ENCODE measurements at places on chromosomes 2 and 18. TPM values are rescaled to one million over a fixed set of nuclear protein-coding genes. Genes with fewer than 3 reads are reported as not detected.

DNA sequence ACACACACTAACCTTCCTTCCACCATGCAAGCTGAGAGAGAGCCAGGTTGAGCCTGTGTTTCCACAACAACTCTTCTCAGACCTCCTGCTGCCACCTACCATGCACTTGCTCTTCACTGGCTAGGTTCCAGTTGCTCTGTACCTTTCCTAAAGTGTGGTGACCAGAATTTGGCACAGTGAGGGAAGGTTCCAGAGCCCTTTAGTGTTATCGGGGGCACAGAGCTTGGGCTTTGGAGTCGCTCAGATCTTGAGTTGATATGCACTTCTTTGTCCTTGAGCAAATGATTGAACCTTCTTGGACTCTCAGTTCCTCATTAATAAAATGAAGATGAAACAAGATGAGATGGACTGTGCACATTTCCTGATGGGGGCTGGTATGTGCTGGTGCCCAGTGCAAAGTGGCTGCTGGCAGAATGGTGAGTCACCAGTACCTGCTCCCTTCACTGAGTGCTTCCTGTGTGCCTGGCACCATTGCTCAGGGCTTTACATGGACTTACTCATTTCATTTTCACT is 47.1 kb downstream of the NEDD4L start:
- peaks cover 29% of the 10 kb centered on the region for H3K36me3 ChIP-seq
- H3K4me3 ChIP-seq, result no peak overlapping the region
- DNase-seq, result no peak
- peak overlapping the region; percentile 50 for H3K27ac ChIP-seq

GRCh38 chr2:208064220-208064961 is 39.1 kb upstream of the PLEKHM3 start:
- peaks cover 6% of the 10 kb centered on the region for H3K27me3 ChIP-seq
- H3K36me3 ChIP-seq, result no peaks in the 10 kb centered on the region
- DNase-seq, result no peak
- H3K4me1 ChIP-seq, result no peaks in the 10 kb centered on the region
- no peak overlapping the region for H3K27ac ChIP-seq

DNA sequence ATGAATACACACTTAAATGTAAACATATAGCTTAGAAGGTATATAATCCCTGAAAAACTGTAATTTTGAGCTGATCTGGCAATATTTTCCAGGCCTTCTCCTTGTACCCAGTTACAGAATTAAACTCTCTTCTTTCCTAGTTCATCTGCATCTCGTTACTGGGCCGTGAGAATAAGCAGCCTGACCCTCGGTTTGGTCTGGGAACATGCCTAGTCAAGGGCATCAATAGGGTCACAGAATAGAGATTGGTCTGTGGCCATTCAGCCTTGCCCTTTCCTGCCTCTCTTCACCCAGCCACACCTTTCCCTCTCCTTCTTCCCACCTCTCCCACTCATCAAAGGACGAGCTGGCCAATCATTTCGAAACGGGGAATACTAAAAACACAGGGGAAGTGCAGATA is 27.3 kb downstream of the SULT1C2 start:
- no peaks in the 10 kb centered on the region for H3K27me3 ChIP-seq
- no peak for DNase-seq
- no peak overlapping the region for H3K4me3 ChIP-seq
- H3K27ac ChIP-seq, result peak overlapping the region; percentile 99
- peaks cover 19% of the 10 kb centered on the region for H3K36me3 ChIP-seq

DNA sequence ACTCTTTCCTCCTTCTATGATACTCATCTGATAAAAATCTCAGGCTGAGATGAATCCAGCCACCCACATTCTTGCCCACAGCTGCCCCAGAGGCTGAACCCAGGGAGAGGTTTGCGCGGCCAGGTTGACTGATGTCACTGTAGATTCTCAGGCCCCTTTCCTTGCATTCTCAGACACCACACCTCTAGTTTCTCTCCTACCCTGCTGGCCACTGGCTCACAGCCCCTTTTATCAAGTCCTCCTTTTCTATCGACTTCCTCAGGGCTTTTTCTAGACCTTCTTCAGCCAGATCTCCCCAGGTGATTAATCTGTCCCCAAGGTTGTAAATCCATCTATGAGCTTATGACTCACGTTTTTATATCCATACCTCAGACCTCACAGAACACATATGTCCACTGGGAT is 99.8 kb downstream of the TACR1 start:
- no peak overlapping the region for H3K4me3 ChIP-seq
- peaks cover 10% of the 10 kb centered on the region for H3K4me1 ChIP-seq
- no peak overlapping the region for H3K27ac ChIP-seq
- peaks cover 10% of the 10 kb centered on the region for H3K27me3 ChIP-seq
- no peak for DNase-seq
- no peaks in the 10 kb centered on the region for H3K36me3 ChIP-seq

- no peaks in the 10 kb centered on the region for H3K4me1 ChIP-seq
- H3K27ac ChIP-seq, result no peak overlapping the region
- H3K27me3 ChIP-seq, result no peaks in the 10 kb centered on the region
Observed at GRCh38 chr18:69839497-69839896, 108.2 kb downstream of the CD226 start.

DNA sequence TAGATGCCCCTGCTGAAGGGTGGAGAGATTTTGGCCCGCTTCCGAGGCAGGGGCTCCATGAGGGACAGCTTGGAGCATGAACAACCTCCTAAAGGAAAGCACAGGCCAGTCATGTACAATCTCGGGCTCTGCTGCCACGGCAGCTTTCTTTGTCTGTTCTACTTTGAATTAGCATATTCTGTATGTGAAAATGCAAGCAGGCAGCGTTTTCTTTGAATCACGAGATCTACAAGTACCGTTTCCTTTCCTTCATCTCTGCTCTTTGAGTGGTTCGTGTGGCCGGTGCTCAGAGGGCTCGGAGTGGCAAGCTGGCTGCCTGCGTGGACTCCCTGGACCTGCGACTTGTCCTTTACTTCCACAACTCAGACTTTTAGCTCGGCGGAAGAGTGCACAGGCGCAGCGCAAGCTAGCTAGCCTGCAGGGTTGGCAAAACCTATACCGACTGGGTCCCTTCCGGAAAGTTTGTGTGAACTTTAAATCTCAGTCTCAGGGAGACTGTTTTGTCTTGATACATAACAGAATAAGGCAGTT is 6.9 kb downstream of the TWIST2 start:
- peaks cover 67% of the 10 kb centered on the region for H3K27me3 ChIP-seq
- no peak overlapping the region for H3K27ac ChIP-seq
- H3K36me3 ChIP-seq, result no peaks in the 10 kb centered on the region

DNA sequence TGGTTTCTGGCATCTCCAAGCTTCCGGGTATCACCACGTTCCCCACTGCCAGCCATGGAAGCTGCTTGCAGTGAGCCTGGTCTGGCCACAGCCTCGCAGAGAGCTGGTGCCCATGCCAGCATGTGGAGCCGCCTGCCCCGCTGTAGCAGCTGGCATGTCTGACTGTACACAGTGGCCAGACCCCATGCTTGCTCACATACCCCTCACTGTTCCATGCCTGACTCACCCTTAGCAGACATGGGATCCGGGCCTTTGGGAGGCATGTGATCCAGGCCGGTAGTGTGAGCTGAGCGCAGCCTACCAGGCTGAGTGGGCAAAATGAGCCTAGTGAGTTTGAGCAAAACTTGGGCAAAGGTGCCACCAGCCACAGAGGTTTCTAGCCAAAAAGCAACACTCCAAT is 18.8 kb upstream of the RPRD1A start:
- H3K27ac ChIP-seq, result no peak overlapping the region
- H3K36me3 ChIP-seq, result no peaks in the 10 kb centered on the region
- H3K4me3 ChIP-seq, result no peak overlapping the region
- no peaks in the 10 kb centered on the region for H3K27me3 ChIP-seq

DNA sequence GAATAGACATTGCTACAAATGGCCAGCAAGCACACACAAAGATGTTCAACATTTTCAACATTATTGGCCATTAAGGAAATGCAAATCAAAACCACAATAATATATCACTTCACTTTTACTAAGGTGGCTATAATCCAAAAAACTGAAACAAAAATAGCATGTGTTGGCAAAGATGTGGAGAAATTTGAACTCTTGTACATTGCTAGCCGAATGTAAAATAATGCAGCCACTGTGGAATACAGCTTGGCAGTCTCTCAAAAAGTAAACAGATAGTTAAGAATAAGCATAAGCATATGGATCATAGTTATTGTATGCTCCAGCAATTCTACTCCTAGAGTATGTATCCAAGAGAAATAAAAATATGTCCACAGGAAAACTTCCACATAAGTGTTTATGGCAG is 192.5 kb downstream of the EN1 start:
- no peaks in the 10 kb centered on the region for H3K4me1 ChIP-seq
- peaks cover 2% of the 10 kb centered on the region for H3K27me3 ChIP-seq
- no peak overlapping the region for H3K4me3 ChIP-seq
- H3K36me3 ChIP-seq, result peaks cover 3% of the 10 kb centered on the region
- DNase-seq, result no peak

- peaks cover 3% of the 10 kb centered on the region for H3K4me1 ChIP-seq
- H3K36me3 ChIP-seq, result no peaks in the 10 kb centered on the region
- no peak overlapping the region for H3K27ac ChIP-seq
Observed at GRCh38 chr2:217775920-217776503, 226.8 kb downstream of the TNS1 start.

- no peaks in the 10 kb centered on the region for H3K36me3 ChIP-seq
- no peaks in the 10 kb centered on the region for H3K4me1 ChIP-seq
- no peak overlapping the region for H3K4me3 ChIP-seq
- H3K27ac ChIP-seq, result no peak overlapping the region
- peaks cover 27% of the 10 kb centered on the region for H3K27me3 ChIP-seq
Observed at GRCh38 chr2:26429779-26430578, 28.3 kb downstream of the DRC1 start.

GRCh38 chr18:35084494-35085449 is 43.6 kb downstream of the MAPRE2 start:
- no peak overlapping the region for H3K4me3 ChIP-seq
- H3K27me3 ChIP-seq, result no peaks in the 10 kb centered on the region
- H3K27ac ChIP-seq, result no peak overlapping the region
- H3K36me3 ChIP-seq, result peaks cover 7% of the 10 kb centered on the region
- DNase-seq, result no peak

DNA sequence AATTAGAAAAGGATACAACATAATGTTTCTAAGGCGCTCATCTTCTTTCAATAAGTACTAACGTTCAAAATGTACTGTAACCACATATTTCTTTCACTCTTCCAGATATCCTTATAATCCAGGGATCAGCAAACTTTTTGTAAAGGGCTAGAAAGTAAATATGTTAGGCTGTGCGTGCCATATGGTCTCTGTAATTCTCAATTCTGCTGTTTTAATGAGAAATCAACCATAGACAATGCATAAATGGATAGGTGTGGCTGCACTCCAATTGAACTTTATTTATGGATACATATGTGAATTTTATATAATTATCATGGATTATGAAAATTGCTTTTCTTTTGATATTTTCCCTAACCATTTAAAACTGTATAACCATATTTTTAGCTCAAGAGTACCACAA is 459.4 kb downstream of the EPHA4 start:
- no peak overlapping the region for H3K4me3 ChIP-seq
- H3K4me1 ChIP-seq, result peaks cover 1% of the 10 kb centered on the region
- DNase-seq, result no peak
- H3K36me3 ChIP-seq, result no peaks in the 10 kb centered on the region
- peaks cover 4% of the 10 kb centered on the region for H3K27me3 ChIP-seq
- H3K27ac ChIP-seq, result no peak overlapping the region

DNA sequence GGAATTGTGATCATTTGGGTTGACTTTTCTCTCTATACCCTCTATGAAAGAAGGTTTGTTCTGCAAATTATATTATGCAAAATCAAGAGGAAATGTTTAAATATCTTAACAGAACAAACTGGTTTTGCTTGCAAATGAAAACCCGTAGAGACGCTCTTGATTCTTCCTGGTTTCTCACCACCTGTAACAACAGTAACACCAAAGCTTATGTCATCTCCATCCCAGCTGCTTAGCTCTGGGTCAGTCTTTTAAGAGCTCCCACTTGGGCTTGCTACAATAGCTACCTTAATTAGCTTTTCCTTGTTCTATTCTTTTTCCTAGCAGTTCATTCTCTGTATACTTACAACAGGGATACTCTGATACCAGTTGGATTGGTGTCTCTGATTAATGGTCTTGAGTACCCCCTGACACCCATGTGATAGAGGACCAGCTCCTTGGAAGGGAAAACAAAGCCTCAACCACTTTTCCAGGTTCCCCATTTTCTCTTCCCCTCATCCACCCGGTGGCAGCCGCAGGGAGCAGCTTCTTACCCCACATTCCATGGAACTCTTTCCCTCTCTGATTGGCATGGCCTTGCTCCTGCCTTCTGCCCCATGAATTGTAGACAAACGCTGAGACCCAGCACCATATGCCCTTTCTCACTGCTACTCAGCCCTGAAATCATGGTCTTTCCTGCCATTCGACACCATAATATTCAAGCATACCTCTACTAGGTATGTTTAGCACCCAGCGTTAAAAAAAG is 27.7 kb downstream of the TMEM182 start:
- DNase-seq, result no peak
- H3K4me1 ChIP-seq, result no peaks in the 10 kb centered on the region
- no peak overlapping the region for H3K4me3 ChIP-seq
- H3K36me3 ChIP-seq, result peaks cover 2% of the 10 kb centered on the region
- no peaks in the 10 kb centered on the region for H3K27me3 ChIP-seq

DNA sequence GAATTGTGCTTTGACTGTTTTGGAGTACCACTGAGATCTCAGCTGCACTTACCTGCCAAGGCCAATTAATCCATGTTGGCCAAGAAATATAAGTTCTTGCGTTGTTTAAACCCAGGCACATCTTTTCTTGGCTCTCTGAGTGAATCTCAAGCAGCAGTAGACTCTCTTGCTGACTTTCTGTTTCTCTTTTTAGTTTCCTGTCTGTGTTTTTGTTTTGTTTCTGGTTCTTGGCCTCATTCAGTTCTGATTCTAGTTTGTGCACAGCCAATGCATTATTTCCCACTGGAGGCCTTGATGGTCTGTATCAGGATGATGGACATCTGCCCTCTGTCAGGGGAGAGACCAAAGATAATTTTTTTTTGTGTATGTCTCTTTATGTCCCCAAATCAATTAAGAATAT is 379.4 kb downstream of the CDH2 start:
- no peaks in the 10 kb centered on the region for H3K36me3 ChIP-seq
- peaks cover 35% of the 10 kb centered on the region for H3K4me1 ChIP-seq
- H3K27ac ChIP-seq, result no peak overlapping the region
- no peaks in the 10 kb centered on the region for H3K27me3 ChIP-seq

- H3K4me3 ChIP-seq, result no peak overlapping the region
- H3K27ac ChIP-seq, result no peak overlapping the region
- H3K36me3 ChIP-seq, result no peaks in the 10 kb centered on the region
- peaks cover 43% of the 10 kb centered on the region for H3K4me1 ChIP-seq
- H3K27me3 ChIP-seq, result no peaks in the 10 kb centered on the region
Observed at GRCh38 chr2:42028571-42029148, 19.2 kb upstream of the PKDCC start.

GRCh38 chr2:213019368-213019767 is 132.0 kb downstream of the IKZF2 start:
- no peaks in the 10 kb centered on the region for H3K4me1 ChIP-seq
- no peaks in the 10 kb centered on the region for H3K27me3 ChIP-seq
- H3K36me3 ChIP-seq, result peaks cover 7% of the 10 kb centered on the region
- H3K4me3 ChIP-seq, result no peak overlapping the region
- no peak overlapping the region for H3K27ac ChIP-seq
- DNase-seq, result no peak

ATP6V1B1 gene
- not detected for total RNA-seq

REG1A gene
- total RNA-seq, result 0.51 TPM

VWC2L gene
- not detected for total RNA-seq

ITPRID2 gene
- total RNA-seq, result 69.7 TPM

GEN1 gene
- total RNA-seq, result 21.7 TPM

ALPP gene
- not detected for total RNA-seq

IL1RL2 gene
- not detected for total RNA-seq

CTAGE1 gene
- total RNA-seq, result not detected
